ENCODE measurements at places on chromosomes 3 and 15.

DNA sequence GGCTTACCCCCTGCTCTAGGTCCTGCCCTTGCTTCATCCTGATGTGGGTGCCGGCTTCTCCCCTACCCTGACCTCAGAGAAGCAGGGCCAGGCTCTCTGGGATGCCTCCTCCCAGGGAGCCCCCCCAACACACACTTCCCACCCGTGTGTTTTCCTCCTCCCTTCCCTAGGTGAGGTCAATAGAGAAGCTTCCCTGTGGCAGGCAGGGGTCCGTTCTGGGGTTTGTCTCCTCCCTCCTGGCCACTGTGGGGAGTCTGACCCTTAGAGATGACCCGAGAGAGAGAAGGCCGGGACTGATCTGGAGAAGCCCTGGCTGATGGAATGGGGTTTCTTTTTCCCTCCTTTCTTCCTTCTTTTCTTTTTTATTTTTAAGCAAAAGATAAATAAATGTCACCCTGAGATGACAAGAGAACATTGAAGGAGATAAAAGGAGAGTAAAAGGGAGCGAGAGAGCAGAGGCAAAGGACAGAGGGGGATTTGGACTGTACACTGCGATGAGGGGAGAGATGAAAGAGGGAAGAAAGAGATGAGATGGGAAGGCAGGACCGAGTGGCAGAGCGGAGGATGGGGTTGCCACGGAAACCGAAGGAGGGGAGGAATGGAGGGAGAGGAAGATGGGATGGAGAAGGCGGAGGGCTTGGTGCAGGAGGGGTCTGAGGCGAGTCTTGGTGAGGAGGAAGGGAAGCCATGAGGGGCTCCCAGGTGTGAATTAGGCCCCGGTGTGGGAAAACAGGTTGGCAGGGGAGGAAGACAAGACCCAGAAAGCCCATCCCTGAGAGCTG lies 48.4 kb downstream of the IDH2 start:
- no peak for DNase-seq

GRCh38 chr3:9036404-9037131 lies 73.3 kb upstream of the RAD18 start:
- no peak for DNase-seq

GRCh38 chr3:152719264-152719663 lies 115.7 kb upstream of the P2RY1 start:
- no peak for DNase-seq

- no peak for DNase-seq
Measured at GRCh38 chr15:66787489-66787871, 85.4 kb downstream of the SMAD6 start.

- no peak for DNase-seq
Measured at GRCh38 chr3:112253301-112253971, 40.6 kb downstream of the SLC9C1 start.

DNA sequence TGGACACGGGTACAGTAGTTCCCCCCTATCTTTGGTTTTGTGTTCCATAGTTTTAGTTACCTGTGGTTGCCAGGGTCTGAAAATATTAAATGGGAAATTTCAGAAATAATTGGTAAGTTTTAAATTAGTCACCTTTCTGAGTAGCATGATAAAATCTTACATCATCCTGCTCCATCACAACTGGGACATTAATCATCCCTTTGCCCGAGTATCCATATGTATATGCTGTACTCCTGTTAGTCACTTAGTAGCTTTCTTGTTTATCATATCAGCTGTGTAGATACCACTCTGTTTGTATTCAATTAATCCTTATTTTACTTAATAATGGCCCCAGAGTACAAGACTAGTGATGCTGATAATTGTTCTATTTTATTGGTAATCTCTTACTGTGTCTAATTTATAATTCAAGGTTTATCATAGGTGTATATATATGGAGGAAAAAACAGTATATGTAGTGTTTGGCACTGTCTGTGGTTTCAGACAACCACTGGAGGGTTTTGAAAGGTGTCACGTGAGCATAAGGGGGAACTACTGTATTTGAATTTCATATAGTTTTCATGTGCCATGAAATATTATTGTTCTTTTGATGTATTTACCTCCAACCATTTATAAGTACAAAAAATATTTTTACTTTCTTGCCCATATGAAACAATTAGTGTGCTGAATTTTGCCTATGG lies 41.4 kb downstream of the CTDSPL2 start:
- DNase-seq: no peak

- no peak for DNase-seq
Measured at GRCh38 chr15:74500401-74500800, 39.4 kb upstream of the UBL7 start.

GRCh38 chr15:95857124-95857757 lies 473.3 kb upstream of the NR2F2 start:
- no peak for DNase-seq

DNA sequence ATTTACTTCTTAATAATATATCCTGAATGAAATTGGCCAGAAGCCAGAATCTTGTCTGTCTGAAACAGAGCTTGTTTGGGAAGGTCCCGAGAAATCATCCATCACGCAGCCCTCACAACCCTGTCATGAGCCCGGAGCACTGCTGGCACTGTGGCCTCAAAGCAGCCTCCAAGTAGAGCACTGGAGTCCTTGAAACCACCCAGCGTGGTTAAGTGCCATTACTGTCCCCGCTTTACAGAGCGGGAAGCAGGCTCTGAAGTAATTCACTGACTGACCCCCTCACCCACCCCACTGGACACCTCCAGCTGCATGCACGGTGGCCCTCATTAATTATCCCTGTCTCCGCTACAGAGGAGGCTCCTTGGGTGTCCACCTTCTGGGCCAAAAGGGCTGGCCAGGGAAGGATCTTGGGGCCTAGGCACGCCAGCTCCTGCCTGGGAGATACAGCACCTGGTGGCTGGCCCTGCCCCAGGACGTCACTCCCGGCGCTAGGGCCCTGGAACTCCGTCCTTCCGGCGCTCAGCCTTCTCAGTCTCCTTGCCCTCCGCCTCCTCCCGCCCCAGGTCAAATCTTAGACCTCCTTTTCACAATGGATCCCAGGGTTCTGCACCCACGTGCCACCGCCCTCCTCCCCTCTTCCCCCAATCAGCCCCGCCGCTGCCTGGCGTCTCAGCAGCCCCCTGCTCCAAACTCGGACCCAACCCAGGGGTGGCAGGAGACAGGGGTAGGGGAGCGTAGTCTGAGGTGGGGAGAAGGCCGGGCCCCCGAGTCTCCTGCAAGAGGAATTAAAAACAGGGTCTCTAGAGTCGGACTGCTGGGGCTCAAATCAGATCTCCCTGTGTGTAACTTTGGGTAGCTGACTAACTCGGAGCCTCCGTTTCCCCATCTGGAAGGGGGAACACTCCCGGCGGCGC lies 1.1 kb downstream of the TKT start:
- DNase-seq: no peak

DNA sequence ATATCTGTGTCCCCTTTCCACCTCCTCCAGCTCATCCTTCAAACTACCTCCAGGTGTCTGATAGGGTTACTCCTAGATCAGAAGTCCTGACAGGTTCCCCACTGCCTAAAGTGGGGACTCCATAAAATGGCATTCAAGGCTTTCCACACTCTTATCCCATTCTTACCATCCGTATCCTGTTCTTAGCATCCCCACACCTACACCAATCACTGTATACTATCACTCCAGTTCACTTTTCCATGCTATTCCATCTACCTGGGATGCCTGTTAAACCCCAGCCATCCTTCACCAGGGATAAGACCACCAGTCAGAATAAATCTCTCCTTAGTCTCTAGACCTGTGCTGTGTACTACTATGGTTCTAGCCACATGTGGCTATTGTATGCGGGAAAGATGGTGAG lies 19.1 kb downstream of the SSR3 start:
- DNase-seq: no peak

- no peak for DNase-seq
Measured at GRCh38 chr15:69609776-69610175, 157.2 kb downstream of the RPLP1 start.

DNA sequence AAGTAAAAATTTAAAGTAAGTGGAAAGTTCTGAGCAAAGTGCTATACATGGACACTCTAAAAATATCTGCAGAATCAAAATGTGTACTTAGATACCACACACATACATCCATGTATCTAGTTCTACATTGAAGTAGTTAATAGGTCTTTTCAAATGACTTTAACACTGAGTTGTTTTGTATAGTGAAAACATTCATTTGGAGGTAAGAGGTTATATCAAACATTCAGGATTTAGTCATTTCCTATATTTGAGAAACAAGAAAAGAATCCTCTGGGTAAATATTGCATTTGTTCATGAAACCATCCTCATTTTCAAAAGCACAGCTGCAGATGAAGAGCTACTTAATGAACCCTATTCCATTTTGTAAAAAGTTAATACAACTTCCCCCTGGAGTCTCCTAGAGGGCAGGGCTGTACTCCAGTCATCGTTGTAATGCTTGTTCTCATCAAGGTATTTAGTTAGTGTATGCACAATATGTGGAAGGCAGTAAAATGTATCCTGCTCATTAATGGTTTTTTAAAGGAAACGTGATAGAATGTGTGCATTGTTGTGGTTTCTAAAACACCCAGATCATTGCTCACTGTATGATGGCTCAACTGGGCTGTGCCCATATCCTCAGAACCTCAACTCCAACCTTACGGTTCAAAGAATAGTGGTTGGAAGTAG lies 26.2 kb downstream of the ARPP21 start:
- no peak for DNase-seq

DNA sequence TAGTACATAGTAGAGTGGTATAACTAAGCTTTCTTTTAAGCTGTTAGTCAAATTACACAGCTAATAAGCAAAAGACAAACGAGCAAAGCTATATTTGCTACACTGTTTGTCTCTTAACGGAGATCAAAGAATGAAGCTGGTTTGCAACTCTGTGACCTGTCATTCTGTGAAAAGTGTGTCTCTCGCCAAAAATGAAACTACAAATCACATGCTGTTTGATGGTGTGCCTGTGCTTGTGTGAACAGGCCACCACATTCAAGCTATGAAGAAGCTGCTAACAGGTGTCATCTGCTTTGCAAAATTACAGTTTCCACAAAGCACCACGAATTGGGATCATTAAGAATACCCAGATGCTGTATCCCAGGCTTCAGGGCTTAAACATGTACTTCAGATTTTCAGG lies 667.8 kb upstream of the NAALADL2 start:
- no peak for DNase-seq

- no peak for DNase-seq
Measured at GRCh38 chr3:144039661-144040060, 68.0 kb downstream of the DIPK2A start.

- DNase-seq: no peak
Measured at GRCh38 chr3:14822134-14822533, 3.4 kb downstream of the FGD5 start.

GRCh38 chr3:34386309-34386708 lies 587.9 kb downstream of the PDCD6IP start:
- no peak for DNase-seq

- DNase-seq: no peak
Measured at GRCh38 chr3:70990723-70991122, 592.8 kb downstream of the FOXP1 start.

GRCh38 chr15:67076147-67076843 lies 10.9 kb downstream of the SMAD3 start:
- no peak for DNase-seq

DNA sequence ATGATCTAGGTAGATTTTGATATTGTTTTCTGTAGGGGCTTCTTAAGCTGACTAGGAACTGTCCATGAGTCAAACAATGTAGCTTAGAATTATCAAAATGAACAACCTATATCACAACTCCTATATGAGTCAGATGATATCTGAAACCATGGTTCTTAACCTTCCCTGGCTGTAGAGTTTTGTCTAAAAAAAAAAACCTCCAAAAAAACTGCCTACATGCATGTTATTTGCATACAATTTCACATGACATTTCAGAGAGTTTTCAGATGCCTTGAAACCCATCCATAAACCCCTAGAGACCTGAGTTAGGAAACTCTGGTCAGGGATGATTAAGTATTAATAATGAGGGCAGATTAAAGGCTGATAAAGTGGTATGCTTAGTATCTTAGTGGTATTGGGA lies 157.0 kb downstream of the CHST2 start:
- DNase-seq: no peak

DNA sequence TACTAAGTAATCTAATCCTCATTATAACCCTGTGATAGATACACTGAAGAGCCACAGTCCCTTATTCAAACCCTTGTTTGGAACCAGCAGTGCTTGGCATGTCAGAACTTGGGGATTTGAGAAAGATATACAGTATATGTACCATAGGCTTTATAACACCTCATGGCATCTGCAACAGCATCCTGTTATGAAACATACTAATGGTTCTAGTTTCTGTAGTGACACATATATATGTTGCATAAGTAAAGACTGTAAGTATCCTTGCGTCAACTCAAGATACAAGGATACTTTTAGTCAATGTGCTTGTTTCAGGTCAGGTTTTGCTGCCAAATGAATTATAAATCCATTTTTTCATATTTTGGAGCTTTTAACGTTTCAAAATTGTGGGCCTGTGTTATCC lies 58.5 kb downstream of the CCNL1 start:
- no peak for DNase-seq

- DNase-seq: no peak
Measured at GRCh38 chr15:62618846-62619504, 423.6 kb upstream of the TPM1 start.

DNA sequence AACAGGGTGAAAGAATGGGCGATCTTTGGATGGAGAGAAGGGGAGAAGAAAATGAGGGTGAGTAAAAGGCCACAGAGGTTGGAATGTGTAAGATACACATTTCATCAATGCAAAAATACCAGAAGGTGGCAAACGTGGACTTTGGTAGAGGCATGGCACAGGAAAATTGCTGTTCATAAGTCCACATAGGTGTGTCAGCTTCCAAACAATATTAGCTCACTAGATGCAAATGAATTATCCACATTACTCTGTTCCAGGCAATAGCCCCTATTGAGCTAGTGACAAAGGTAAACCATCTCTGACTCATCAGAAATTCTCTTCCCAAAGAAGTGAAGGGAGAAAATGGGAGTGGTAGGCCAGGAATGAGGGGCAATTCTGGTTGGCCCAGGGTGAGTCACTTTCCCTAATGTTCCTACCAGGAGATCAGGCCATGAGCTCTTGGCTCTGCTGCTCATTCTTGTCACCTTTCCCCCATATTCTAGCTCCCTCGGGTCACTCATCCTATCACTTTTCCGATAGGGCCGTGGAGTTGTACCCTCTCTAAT lies 19.9 kb downstream of the ACKR2 start:
- no peak for DNase-seq

- no peak for DNase-seq
Measured at GRCh38 chr3:14031271-14031670, 93.4 kb downstream of the CHCHD4 start.

Measured in stimulated activated CD4-positive, alpha-beta T cell treated with anti-CD3 and anti-CD28 coated beads, TNF-alpha, amount 100 ng/mL, for 1 hour (primary cell).